ENCODE measurements at places on chromosomes 2 and 18.

DNA sequence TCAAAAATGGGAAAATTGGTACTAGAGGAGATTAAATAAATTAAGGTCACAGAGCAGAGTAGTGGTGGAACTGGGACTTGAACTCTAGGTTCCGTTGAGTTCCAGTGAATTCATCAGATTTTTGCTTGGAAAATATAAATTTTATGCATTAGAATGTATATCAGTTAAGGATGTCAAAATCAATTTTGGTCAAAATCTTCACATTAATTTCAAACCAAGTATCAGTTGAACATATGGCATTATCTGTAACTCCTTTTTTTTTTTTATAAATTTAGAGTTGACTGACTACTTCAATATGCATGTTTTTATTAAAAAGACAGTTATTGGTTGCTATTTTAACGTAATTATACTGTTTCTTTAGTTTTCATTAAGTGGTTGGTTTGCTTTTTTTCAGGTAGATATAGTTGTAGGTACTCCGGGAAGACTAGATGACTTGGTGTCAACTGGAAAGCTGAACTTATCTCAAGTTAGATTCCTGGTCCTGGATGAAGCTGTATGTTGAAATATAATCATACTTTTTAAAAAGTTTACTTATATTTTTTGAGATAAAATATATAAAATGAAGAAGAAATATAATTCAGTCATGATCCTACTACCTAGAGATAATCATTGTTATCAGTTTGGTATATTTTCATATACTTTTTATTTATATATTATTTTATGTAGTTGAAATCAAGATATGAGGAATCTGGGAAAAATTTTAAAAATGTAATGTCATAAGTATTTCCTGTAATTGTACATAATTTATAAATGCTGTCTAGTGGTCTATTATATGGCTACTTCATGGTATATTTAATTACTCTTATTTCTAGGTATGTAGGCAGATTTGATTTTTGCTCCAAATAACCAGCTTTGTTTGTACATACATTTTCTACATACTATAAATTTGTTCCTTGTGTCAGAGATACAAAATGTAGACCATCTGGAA, 25.4 kb downstream of the DDX1 start:
- no peak for DNase-seq

DNA sequence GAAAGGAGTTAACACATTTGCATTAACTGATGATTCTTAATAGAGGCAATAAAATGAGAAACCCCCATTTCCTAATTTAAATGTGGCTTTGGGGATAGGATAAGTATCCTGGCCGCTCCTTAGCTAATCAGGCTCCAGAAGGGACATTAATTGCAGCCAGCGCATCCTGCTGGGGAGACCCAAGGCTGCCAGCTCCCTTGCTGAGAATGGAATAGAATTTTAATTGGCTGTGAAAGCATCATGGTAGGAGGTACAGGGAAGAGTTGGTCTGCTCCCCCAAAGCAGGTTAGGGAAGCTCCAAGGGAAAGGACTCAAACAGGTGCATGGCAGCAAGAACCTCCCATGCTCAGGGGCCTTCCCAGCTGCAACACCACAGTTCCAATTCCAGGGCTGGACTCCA, 71.4 kb downstream of the MARCHF4 start:
- no peak for DNase-seq

- no peak for DNase-seq
Observed at GRCh38 chr2:128777196-128778035, 458.7 kb upstream of the HS6ST1 start.

DNA sequence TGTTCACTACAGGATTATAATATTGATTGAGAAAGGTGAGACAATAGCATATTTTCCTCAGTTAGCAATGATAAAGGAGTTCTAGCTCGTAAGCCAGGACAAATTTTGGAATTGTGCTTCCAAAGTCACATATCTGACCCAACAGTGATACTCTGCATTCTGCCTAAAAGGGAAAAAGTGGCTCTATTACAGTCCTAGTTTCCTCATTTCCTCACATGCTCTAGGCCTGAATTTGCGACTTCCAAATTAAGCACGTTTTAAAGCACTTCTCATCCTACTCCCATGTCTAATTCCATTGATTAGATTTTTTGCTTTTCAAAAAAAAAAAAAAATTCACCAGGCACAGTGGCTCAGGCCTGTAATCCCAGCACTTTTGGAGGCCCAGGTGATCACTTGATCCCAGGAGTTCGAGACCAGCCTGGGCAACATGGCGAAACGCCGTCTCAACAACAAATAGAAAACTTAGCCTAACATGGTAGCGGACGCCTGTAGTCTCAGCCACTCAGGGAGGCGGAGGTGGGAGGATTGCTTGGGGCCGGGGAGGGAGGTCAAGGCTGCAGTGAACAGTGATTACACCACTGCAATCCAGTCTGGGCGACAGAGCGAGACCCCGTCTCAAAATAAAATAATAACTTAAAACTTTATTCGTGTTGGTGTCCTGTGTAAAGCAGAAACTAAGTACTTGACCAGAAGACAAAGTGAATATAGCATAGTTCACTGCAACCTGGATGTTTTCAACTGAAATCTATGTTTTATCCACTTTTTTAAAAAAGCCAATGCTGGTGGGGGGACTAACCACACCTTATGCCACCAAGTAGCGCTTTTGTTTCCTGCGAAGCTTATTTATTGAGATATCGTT, 1.5 kb downstream of the ESCO1 start:
- no peak for DNase-seq

GRCh38 chr2:23312996-23313606, 71.9 kb upstream of the KLHL29 start:
- DNase-seq: peak; percentile 12

GRCh38 chr2:30191819-30192271, 39.5 kb upstream of the LBH start:
- no peak for DNase-seq

GRCh38 chr2:40199771-40200170, 252.1 kb downstream of the SLC8A1 start:
- DNase-seq: no peak

GRCh38 chr2:157304811-157305722, 20.6 kb downstream of the ERMN start:
- no peak for DNase-seq

- no peak for DNase-seq
Observed at GRCh38 chr18:79379931-79380815, 15.6 kb upstream of the NFATC1 start.

DNA sequence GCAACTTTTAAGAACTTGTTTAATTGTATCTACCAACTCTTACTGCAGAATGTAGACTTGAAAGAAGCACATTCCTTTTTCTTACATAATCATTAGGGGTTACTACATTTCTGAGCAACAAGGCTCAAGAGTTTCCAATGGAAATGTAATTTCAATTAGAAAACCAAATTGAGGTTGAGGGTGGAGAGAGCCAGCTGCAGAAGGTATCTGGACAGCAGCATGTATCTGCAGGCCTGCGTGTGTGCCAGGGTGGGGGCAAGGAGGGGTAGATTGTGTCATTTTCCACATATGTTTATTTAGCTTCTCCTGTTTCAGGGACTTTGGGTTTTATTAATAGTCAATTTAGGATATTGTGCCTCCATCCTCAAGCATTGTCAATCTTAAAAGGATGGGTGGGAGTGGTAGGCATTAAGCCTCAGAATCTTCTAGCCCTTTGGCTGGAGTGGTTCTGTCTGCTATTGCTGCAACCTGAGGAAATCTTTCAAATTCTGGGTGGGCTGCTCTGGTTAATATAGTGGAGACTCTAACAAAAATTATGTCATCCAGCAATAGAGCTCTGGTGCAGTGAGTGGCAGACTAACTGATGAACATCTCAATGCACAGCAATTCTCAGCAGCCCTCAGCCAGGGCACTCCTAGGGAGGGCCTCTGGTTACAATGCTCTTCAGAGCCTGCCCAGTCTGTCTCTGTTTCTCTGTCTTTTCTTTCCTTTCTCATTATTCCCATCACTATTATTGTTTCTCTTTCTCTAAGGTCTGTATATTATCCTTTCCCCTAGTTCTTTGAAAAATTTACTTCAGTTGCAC, 151.4 kb downstream of the RPIA start:
- no peak for DNase-seq

DNA sequence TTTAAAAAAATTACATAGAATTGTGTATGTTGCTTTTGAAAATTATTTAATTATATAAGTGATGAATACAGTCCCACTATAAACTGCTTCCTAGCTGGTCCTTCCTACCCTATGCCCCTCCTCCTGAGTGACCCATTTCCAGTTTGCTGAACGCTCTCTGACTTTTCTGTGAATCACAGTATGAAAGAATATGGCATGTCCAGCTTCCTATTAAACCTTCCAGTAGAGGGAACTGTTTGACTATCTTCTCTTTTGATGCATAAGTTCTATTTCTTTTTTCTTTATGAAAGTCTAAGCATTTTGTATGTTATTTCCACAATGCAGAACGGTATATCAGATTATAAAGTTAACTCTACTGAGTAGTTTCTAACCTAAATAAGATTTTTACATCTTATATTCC, 41.3 kb downstream of the PSMG2 start:
- DNase-seq: no peak

DNA sequence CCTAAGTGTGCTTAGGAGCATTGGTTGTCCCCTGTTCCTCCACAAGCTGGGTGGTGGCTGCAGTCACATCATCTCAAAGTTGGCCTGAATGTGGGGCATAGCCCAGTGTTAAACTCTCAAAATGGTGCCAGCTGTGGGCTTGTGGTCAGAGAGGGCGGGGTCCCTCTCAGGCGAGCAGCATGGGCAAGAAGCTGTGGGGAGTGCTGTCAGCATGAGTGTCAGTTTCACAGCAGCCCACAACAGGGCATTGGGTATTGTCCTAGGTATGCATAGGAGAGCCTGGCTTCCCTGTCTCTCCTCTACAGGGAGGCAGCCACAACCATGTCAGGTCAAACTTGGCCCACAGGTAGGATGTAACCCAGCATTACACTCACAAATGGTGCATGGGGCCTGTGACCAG, 285.6 kb upstream of the THSD7B start:
- no peak for DNase-seq

- no peak for DNase-seq
Observed at GRCh38 chr18:40878371-40878770, 1076.7 kb upstream of the PIK3C3 start.

- no peak for DNase-seq
Observed at GRCh38 chr2:39379643-39380524, 57.2 kb downstream of the MAP4K3 start.

DNA sequence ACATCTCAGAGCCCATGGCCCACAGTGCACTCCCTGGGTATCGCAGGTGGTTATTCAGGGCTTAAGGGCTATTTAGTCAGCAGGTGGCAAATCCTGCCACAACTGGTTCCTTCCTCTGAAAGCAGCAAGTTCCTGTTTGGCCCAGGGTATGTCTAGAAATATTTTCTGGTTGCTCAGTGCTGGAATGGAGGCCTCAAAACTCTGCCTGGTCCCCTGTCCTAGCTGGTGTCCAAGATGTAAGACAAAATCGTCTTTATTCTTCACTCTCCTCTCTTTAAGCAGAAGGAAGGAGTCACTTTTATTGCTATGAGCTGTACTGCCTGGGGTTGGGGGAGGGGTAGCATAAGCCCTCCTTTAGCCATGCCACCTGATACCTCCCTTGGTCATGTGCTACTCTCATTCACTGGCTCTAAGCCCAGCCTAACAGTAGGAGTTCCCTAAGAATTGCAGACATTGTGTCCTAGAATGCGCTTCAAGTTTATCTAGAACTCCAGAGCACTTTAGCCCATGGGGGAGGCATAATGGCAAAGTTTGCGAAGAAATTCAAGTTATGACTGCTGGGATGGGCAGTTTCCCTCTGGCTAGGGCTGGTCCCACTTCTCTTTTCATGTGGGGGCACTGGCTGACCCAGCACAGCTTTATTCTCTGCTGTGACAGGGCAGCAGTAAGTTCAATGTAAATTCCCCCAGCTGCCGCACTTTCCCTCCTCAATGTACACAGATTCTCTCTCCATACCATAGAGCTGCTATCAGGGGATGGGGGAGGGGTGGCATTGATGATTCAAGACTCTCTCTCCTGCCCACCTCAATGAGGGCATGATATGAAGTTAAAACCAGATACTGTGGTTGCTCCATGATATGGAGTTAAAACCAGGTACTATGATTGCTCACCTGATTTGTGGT, 27.1 kb upstream of the CWC22 start:
- DNase-seq: peak; percentile 21

All from thyroid gland (tissue), 4 donors.